ENCODE measurements at places on chromosomes 5 and 9.

DNA sequence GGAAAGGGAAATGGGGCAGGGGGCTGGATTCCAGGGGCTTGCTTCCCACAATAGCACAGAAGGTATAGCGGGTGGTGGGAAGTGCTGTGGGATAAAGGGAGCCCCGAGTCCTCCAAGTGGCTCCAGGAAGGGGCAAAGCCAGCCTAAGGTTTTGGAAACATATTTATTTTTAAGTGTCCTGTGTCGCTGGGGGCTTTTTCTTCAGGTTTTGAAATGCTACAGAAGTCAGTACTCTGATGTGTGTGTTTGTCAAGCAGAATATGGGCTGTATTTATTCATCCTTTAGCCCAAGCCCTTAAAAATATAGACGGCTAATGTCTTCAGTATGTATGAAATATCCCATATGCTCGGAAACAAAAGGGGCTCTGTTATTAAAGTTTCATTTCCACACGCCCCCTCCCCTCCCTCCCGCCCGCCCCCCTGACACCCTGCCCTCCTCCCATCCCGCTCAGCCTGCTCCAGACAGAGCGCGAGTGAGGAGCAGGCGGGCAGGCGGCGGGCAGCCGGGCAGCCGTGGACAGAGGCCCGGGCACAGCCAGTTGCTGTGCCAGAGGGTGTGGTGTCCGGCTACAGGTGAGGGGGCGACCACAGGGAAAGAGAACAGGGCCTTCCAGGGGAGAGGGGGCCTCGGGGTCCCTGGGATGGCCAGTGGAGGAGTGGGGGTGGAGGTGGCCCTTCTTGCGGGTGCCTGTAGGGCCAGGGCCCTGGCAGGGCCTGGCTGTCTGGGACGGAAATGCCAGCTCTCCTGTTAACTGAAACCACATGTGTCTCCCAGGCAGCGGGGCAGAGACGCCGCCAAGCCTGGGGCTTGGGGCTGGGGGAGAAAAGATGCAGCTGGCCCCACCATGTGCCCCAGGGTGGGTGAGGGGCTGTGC is 39.6 kb upstream of the SYNPO start:
- no peak for DNase-seq

DNA sequence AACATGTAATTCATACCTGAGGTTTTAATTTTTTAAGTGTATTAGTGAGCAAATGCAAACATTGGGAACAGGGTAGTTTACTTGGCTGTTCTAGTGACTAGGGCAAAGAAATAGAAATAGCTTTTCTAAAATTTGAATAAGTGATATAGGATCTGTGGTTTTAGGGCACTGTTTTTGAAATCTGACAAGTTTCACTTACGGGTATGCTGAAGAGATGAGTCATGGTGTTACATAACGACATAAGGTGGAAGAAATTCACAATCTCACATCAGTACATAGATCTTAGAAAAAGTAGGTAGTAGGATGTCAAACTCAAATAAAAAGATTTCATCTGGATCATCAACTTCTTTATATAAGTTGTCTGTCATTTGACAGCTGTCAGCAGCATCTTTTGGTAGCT is 772.3 kb downstream of the MAT2B start:
- no peak for DNase-seq

DNA sequence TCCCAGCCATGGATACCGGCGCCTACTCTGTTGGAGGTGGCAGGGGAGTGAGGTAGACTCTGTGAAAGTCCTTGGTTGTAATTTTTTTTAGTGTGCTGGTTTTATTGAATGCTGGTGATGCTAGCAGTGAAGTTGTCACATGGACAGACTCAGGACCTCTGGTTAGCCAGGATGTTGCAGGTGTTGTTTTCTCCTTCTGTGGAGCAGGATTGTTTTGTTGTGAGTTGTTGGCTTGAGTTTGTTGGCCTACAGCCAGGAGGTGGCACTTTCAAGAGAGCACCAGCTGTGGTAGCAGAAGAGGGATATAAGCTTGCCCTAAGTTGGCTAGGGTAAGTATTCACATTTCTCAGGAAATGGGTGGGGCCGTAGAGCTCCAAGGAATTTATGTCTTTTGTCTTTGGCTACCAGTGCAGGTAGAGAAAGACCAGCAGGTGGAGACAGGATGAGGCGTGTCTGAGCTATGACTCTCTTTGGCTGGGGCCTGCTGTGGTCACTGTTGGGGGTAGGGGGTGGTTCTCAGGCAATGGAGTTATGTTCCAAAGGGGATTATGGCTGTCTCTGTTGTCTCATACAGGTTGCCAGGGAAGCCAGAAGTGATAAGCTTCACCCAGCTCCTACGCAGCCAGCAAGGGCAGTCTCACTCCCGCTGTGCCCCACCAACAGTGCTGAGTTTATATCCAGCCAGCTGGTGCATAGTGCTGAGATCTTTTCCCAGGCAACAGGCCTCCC is 248.7 kb downstream of the TAF11L14 start:
- DNase-seq, result no peak

DNA sequence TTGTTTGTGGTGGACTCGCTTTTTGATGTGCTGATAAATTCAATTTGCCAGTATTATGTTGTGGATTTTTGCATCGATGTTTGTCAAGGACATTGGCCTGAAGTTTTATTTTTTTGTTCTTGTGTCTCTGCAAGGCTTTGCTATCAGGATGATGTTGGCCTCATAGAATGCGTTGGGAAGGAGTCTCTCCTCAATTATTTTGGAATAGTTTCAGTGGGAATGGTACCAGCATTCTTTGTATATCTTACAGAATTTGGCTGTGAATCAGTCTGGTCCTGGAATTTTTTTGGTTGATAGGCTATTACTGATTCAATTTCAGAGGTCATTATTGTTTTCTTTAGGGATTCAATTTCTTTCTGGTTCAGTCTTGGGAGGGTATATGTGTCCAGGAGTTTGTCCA is 141.4 kb upstream of the RGS7BP start:
- DNase-seq, result no peak

DNA sequence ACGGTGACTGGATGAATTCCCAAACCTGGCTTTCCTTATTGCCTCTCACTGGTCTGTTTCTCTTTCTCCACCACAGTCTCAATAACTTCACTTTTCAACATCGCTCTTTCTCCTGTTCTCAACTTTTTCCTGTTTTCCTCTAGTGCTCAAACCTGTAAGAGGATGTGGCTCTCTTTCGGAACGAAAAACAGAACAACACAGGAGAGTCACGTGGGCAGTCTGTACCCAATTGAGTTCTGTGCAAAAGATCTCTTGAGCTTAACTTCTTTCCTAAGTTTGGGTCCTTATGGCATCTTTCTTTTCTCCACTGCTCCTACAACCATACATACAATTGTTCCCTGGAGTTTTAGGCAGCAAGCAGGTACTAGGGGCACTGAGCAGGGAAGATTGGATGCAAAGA is 8.9 kb downstream of the HAVCR1 start:
- DNase-seq, result no peak

DNA sequence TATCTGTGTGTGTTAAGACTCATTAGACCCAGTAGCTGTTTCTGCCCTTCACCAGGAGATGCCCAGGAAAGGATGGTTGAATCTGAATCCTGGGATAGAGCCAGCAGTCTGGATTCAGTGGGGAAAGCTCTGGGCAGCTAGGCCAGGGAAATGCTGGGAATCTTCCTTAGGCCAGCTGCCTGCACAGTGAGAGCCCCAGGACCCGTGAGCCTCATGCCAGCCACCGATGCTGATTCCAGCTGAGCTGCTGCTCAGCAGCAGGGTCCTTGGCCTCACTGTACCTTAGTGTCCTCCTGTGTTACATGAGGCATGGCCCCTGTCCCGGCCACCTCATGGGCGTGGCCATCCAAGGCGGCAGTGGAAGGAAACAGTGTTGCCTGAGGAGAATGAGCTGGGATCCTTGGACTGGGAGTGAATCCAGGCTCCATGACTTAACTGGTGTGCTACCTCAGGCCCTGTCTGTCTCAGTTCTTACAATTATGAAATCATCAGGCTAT is 87.1 kb downstream of the AMBP start:
- DNase-seq, result no peak

- no peak for DNase-seq
These were observed 46.8 kb downstream of the CYSTM1 start for GRCh38 chr5:140221697-140222223.

GRCh38 chr9:117945286-117945685 is 241.1 kb downstream of the TLR4 start:
- no peak for DNase-seq

- no peak for DNase-seq
These were observed 21.5 kb downstream of the SARDH start for GRCh38 chr9:133716564-133717112.

GRCh38 chr5:141420855-141421488 is at the start of gene PCDHGA11:
TSS of gene PCDHGA11 (plus strand) at chr5:141421051. CDS start at chr5:141421228, 177 bp downstream.
- no peak for DNase-seq

DNA sequence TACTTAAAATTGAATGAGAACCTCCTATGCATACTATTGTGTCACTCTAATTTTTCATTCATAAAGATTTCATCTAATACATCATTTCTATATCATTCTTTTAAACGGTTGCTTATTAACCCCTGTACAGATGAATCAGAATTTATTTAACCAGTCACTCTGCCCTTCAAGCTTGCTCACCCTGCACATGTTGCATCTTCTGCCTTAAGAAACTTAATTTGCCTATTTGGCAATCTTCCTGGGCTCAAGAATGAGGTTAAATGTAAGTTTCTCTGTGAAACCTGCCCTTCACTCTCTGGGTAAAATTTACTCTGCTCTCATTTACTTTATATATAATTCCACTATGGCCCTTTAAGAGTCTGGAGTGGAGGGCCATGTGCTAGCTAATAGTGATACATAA is 434.7 kb upstream of the ZNF608 start:
- DNase-seq, result no peak

DNA sequence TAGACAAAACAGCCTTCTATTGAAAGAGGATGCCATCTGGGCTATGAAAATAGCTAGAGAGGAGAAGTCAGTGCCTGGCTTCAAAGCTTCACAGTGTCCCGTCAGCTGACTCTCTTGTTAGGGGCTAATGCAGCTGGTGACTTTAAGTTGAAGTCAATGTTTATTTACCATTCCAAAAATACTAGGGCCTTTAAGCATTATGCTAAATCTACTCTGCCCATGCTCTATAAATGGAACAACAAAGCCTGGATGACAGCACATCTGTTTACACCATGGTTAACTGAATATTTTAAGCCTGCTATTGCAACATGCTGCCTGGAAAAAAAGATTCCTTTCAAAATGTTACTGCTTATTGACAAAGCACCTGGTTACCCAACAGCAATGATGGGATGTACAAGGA is 309.1 kb downstream of the NTRK2 start:
- no peak for DNase-seq

DNA sequence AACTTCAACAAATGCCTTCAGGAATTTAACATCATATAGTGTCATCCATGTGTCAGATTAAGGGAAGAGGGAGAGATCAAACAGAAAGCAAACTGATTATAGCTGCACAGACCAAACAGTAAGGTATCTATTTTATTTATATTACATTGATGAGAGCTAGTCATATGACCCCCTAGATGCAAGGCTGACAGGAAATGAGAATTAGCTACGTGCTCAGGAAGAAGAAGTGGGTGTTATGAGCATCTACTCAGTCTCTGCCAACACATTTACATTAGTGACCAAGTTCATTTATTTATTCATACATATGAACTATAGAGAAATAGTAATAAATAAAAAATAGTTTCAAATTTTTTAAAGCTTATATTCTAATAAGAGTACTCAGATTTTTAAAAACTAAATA is 787.3 kb downstream of the KCTD16 start:
- DNase-seq, result no peak

DNA sequence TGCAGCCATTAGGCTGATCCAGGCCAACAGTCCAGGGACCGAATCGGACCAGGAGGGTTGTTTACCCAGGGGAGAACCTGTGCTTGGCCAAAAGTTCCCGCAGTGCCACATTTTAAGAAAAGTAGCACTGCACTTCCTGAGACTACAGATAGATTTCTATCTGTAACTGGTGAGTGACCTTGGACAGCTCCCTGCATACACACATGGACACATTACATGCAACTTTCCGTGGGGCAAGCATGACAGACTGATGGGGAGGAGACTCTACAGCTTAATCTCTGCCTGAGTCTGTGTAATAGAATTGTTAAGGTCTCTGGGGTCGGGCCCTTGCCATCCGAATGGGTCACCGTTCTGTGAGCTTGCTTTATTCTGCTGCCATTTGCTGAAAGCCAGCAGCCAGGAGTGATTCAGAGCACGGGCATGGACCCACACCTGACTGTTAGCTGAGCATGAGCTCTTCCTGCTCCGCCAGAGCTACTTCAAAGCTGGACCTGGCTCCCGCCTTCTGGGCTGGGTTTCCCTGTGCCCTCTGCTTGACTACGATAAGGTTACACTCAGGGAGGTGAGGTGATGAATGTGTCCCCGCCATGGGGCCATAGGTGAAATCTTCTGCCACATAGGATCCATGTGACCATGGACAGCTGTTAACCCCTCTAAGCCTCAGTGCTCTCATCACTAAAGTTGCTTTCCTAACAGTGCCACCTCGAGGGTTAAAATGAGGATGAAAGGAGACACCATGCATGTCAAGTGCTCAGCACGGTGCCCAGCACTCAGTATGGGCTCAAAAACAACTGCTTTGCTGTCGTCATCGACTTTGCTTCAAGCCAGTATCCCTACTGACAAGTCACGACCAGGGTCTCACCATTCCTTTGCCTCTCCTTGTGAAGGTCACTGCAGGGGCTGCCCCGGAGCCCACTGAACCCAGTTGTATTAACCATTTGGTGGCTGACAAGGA is 200.0 kb downstream of the MELK start:
- no peak for DNase-seq

- no peak for DNase-seq
These were observed 15.3 kb upstream of the SYNPO start for GRCh38 chr5:150625164-150625535.

DNA sequence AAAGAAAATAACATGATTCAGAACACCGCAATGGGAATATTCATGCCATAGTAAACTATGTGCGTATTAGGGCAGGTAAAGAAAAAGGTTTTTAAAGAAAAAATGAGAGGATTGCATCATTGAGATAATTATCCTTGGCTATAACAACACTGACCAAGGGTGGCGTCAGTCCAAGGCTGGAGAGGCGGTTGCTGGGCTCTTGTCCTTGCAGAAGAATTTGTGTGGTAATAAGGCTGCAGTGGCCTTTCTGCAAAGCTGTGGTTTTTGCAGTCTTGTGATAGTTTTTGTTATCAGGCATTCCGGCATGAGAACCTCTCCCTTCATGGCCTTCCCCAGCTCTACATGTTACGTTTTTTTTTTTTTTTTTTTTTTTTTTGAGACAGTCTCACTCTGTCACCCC is 14.0 kb downstream of the BOD1 start:
- no peak for DNase-seq

DNA sequence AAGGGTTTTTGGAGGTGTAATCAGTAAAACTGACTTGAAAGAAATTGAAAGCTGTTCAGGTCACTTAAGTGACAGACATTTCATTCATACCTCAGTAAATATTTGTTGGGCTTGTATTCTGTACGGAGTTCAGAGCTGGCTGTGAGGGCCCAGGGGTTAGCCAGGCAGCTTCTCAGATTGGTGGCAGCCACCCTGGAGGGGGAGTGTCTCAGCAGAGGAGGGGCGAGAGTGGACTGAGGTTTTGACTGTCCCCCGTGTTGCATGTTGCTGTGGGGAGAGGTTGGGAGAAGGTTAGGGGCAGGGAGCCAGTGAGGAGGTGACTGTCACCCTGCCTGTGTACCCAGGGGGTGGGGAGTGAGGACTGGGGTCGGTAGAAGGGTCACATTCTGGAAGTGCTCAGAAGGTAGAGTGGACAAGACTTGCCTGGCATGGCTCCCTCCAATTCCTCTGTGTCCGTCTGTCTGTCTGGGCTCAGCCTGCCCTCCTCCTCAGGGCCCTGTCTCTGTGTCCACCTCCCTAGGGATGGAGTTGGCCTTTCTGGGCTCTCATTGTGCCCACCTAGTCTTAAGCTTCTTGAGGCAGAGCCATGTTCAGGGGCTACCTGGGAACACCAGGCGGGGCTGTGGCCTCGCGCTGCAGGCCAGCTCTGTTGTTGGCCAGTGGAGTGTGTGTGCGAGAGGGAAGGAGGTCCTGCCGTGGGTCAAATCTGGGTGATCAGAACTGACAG is 4.4 kb downstream of the PHF2 start:
- no peak for DNase-seq

All from NCI-H1105 (cell line).